ENCODE measurements at places on chromosomes 12 and 14.

- no peak for DNase-seq
Measured at GRCh38 chr14:105414456-105415371, 4.9 kb upstream of the MTA1 start.

DNA sequence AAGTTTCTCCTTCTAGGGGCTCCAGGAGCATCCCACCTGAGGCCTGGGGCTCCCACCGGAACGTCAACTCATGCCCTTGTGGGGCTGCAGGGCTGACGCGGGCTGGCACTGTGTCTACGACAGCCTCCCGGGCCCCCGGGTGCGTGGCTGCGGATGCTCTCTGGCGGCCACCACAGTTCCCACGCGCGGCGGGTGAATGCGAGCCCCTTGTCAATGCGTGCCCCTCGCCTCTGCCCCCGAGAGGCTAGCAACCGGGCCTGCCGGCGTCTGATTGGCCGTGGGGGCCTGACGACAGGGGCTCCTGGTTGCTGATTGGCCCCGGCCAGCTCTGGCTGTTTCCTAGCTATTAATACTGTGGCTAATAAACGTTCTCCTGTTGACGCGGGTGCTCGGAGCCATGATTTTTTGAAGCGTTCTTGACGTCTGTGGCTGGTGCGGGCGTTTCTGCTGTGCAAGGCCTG, 1.8 kb upstream of the MEG3 start:
- no peak for DNase-seq

GRCh38 chr12:84920331-84920730, 7.7 kb upstream of the SLC6A15 start:
- no peak for DNase-seq

- DNase-seq = no peak
Measured at GRCh38 chr12:1691123-1692007, 495 bp downstream of the ADIPOR2 start.

DNA sequence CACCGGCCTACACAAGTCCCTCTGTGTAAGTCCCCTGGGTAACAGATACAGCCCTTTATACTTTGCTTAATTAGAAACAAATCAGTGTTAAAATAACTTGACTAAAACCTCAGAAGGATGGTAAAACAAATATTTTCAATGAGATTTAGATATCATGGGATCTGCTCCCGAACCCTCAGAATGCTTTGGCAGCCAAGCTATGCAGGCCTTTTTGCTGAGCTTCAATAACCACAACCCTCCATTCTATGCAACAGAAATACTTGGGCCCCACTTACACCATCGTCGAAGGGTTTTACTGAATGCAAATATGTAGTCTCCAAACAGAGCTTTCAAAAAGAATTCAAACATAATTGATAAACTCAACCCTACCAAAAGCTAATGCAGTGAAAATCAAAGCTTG, 29.3 kb upstream of the PITPNM2 start:
- no peak for DNase-seq

DNA sequence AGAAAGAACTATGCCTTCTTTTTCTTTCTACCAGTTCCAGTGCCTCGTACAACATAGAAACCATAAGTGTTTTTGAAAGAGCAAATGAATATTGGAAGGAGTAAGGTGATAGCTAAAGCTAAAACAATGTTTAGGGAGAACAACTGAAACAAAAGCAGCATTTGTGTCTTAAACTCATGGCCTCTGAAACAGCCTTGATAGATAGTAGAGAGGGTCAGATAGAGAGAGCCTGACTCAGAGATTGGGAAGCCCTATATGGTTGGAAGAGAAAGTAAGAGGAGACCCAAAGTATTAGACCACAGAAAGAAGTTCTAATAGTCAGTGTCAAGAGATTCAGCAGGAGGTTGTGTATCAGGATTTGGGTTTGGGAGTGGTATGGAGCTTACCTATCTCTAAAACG, 79.6 kb upstream of the IFNG-AS1 start:
- no peak for DNase-seq

- no peak for DNase-seq
Measured at GRCh38 chr12:129138776-129139175, 285.5 kb downstream of the GLT1D1 start.

DNA sequence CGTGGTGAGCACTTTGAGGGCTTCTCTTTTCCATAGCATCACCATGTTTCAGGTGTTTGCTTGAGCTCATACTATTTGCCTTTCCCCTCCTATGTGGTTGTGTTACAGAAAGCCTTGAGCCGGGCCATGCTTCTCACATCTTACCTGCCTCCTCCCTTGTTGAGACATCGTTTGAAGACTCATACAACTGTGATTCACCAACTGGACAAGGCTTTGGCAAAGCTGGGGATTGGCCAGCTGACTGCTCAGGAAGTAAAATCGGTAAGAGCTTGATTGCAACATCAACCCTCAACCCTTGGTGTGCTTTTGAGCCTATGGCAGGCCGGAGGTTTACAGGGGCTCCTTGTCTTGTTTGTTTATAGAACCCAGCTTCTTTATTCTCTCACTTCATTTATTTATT, 8.1 kb downstream of the LETMD1 start:
- no peak for DNase-seq

GRCh38 chr12:3205742-3206519, 128.8 kb downstream of the TSPAN9 start:
- no peak for DNase-seq

- DNase-seq = no peak
Measured at GRCh38 chr14:92551044-92551841, 37.7 kb downstream of the RIN3 start.

GRCh38 chr14:100079726-100080005, 14.4 kb downstream of the EVL start:
- DNase-seq = no peak

- DNase-seq = no peak
Measured at GRCh38 chr12:68632486-68632885, 21.8 kb downstream of the RAP1B start.

GRCh38 chr12:93991829-93992461, 156.4 kb upstream of the PLXNC1 start:
- DNase-seq = no peak

DNA sequence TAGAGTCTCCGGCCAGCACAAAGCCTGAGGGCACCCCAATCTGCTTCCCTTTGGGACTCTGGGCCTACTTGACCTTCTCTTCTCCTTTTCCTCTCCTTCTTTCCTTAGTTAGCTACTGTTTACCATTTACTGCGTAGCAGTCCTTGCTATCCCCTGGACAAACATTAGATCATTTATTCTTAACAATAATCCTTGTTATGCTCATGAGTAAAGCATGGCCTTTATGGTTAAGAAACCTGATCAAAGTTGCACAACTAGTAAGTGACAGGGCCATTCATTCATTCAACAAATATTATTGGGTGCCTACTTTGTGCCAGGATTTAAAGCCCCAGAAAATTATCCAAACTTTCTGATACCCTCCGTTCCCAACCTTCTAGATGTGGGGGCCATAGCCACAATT, 3.2 kb upstream of the HDAC7 start:
- DNase-seq = no peak

GRCh38 chr12:106581543-106582248, 1.1 kb upstream of the RFX4 start:
- DNase-seq = no peak

- no peak for DNase-seq
Measured at GRCh38 chr12:93130366-93131054, 201.4 kb upstream of the EEA1 start.

DNA sequence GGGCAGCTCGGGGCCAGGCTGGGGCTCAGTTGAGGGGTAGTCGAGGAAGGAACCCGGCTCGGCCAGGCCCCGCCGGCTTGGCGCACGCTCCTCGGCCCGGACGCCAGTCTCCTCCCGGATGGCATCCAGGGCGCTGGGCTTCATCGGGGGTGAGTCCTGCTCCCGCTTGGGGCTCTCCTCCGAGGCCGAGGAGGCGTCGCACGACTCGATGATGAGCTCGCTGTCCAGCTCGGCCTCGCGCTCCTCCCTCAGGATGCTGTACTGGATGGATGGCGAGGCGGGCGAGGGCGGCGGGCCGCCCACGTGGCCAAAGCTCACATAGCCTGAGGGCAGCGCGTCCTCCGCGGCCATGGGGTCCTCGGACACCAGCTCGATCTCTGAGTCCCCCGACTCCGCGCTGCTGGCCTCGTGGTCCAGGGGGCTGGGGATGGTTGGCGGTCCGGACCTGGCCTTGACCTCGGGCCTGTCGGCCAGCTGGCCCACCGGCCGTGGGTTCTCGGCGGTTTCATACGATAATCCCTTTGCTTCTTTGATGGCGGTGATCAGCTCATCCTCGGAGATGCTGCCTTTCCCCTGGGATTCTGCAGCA, 143.4 kb downstream of the RTN1 start:
- DNase-seq = no peak

DNA sequence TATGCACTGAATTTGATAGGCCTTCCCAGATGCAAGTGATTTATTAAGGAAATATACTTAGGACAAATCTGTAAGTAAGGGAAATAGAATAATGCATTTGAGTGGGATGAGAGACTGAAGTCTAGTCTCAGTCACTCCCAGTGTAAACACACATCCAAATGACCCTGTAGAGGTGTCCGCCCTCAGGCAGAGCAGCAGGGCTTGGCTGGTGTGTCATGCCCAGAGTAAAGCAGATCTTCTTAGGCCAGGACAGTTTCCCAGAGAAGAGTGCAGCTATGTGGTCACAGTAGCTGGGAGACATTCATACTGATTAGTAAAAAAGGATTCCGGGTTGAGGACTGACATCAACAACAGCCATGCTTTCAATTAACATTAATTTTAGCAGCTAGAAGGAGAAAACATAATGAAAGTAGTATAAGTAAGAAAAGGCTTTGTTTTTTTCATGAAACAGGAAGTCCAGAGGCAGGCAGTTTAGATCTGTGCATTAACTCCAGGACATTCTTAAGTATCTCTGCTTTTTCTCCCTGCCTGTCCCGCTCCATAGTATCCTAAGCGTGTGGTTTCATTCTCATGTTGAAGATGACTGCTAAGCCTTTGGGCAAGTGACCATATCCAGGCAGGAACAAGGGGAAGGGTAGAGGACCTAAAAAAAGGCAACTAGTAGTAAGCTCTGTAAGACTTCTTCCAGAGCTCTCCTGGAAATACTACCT, 35.7 kb downstream of the CNTN1 start:
- DNase-seq = no peak

DNA sequence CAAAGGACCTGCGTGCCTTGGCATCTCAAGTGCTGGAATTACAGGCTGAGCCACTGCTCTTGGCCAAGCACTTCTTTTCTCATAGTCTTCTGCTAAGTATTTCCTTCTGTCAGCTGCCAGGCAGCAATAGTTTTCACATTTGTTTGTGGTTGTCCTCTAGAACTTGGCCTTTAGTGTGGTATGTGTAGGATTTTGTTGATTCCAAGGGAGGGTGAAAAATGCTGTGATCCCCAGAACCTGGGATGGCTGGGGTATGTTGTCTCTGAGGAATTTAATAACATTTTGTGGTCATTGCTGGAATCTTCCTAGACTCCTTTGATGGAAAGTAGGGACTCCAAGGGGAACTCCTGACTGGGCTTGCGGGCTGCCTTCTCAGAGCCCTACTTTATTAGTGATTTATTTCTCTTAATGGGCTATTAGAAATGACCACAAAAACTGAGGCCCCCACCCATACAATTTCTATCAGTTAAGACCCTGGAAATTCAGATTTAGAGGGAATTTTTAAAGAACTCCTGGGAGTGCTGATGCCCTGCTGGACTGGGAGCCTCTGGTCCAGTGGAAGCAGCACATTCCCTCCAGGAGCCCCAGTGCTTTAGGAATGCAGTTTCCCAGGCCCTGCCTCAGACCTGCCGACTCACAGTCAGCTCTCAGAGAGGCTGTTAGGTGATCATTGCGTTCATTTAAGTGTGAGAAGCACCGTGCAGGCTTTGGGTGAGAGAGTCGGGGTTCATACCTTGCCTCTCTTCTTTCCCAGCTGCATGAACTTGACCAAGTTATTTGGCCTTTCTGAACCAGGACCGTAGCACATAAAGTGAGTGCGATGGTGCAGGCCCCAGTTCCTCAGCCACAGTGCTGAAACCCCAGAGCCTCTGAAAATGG, 22.7 kb downstream of the TRAF3 start:
- DNase-seq = no peak

- no peak for DNase-seq
Measured at GRCh38 chr14:61872452-61872851, 110.2 kb downstream of the SNAPC1 start.

- DNase-seq = no peak
Measured at GRCh38 chr14:38121320-38122020, 86.2 kb upstream of the SSTR1 start.

DNA sequence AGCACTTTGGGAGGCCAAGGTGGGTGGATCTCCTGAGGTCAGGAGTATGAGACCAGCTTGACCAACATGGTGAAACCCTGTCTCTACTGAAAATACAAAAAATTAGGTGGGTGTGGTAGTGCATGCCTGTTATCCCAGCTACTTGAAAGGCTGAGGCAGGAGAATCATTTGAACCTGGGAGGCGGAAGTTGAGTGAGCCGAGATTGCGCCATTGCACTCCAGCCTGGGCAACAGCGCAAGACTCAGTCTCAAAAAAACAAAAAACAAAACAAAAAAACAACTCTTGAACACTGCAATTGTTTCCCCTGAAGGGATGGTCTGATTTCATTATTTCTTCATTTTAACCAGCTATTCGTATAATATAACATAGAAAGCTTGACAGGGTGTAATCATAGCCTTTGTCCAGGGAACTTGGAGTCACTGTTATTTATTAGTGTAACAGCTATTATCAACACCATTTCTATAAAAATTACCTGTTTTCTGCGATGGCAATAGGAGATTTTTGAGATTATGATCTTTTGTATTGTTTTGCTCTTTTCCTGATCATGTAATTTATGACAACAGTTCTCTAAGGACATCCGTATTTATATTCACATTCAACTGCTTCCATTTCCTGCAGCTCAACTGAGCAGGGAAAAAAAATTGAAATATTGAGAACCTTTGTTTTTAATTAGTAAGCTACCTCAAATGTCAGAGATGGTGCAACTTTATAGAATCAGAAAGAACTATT, 94.7 kb downstream of the DIP2B start:
- DNase-seq = no peak

GRCh38 chr14:90491911-90492531, 95.2 kb downstream of the CALM1 start:
- no peak for DNase-seq

GRCh38 chr14:77109656-77110055, 11.6 kb downstream of the CIPC start:
- no peak for DNase-seq

- no peak for DNase-seq
Measured at GRCh38 chr14:57785058-57785457, 80.8 kb downstream of the SLC35F4 start.

GRCh38 chr14:58979325-58979724, 209.1 kb upstream of the DAAM1 start:
- no peak for DNase-seq

GRCh38 chr12:113261847-113262470, 40.7 kb downstream of the TPCN1 start:
- DNase-seq = no peak

- peak; percentile 19 for DNase-seq
Measured at GRCh38 chr12:99068993-99069747, 424.1 kb downstream of the APAF1 start.

- DNase-seq = no peak
Measured at GRCh38 chr14:101623685-101624444, 62.6 kb downstream of the DIO3 start.

GRCh38 chr14:103104389-103104653, 9.8 kb downstream of the EXOC3L4 start:
- DNase-seq = no peak

Data from NCI-H187 treated with DMSO at 0.1 percent for 48 hours (cell line).